ENCODE measurements at places on chromosomes 13 and 19.

DNA sequence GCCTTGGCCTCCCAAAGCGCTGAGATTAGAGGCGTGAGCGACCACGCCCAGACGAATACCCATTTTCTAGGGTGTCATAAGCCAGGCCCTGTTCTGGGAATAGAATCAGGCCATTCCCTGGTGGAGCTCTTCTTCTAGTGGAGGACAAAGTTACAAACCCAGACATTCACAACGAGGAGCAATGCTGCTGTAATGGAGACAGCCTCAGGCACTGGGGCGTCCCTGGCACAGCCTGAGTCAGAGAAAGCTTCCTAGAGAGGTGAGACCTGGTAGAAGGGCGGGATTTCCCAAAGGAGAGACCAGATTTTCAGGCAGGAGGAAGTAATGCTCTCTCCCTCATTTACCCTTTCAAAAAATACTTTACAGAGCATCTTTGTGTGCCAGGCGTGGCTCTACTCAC, 12.7 kb downstream of the PRKCG start:
- DNase-seq: no peak

DNA sequence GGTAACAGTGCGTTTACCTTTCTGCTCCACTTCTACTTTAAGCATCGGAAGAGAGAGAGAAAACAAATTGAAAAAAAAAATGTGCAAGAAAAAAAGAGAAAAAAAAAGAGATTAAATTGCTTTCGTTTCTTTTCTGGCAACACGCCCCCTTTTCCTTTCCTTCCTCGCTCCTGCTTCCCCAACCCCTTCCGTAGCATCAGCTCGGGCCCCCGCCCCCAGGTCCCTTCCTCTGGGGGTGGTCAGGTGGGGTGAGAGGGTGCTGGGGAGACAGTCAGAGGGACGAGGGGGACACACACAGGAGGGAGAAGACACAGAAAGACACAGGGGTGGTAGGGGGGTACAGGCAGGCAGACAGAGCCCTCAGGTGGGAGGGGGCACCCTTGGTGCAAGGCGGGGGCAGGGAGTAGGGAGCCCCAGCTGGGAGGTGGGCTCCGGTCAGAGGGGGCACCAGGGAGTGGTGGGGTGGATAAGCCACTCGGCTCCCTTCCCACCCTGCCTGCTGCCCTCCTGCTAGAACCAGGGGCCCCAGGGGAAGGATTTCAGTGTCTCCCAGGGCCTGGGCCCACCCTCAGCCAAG, 30.7 kb upstream of the ASF1B start:
- no peak for DNase-seq

- no peak for DNase-seq
These were observed 252.8 kb downstream of the SHISA2 start for GRCh38 chr13:25798998-25799397.

GRCh38 chr13:104382951-104383350, 1316.7 kb upstream of the SLC10A2 start:
- no peak for DNase-seq

GRCh38 chr13:53121919-53122318, 93.3 kb downstream of the OLFM4 start:
- no peak for DNase-seq

DNA sequence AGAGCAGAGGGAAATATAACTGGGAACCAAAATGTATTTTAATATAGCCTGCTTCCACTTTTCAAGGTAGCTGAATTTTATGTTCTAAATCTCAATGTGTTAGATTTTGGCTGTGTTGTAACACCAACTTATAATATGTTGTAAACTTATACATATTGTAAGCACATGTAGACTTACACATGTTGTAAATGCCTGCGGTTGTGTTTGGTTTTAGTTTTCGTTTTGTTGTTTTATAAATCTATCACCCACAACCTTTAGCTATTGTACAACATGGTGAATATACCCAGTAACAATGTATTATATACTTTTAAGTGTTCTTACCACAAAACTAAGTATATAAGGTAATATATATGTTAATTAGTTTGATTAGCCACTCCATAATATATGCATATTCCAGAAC, 15.6 kb downstream of the KCTD4 start:
- DNase-seq: no peak

DNA sequence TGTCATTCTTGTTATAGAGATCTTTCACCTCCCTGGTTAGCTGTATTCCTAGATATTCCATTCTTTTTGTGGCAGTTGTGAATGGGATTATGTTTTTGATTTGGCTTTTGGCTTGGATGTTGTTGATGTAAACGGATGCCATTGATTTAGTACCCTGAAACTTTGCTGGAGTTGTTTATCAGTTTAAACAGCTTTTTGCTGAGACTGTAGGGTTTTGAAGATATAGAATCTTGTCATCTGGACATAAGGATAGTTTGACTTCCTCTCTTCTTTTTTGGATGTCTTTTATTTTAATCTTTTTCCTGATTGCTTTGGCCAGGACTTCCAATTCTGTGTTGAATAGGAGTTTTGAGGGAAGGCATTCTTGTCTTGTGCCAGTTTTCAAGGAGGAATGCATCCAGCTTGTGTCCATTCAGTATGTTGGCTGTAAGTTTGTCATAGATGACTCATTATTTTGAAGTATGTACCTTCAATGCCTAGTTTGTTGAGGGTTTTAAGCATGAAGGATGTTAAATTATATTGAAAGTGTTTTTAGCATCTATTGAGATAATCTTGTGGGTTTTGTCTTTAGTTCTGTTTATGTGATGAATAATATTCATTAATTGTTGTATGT, 16.8 kb downstream of the ZNF431 start:
- no peak for DNase-seq

GRCh38 chr13:99704390-99704789, 203.1 kb downstream of the TM9SF2 start:
- DNase-seq: peak; percentile 46

DNA sequence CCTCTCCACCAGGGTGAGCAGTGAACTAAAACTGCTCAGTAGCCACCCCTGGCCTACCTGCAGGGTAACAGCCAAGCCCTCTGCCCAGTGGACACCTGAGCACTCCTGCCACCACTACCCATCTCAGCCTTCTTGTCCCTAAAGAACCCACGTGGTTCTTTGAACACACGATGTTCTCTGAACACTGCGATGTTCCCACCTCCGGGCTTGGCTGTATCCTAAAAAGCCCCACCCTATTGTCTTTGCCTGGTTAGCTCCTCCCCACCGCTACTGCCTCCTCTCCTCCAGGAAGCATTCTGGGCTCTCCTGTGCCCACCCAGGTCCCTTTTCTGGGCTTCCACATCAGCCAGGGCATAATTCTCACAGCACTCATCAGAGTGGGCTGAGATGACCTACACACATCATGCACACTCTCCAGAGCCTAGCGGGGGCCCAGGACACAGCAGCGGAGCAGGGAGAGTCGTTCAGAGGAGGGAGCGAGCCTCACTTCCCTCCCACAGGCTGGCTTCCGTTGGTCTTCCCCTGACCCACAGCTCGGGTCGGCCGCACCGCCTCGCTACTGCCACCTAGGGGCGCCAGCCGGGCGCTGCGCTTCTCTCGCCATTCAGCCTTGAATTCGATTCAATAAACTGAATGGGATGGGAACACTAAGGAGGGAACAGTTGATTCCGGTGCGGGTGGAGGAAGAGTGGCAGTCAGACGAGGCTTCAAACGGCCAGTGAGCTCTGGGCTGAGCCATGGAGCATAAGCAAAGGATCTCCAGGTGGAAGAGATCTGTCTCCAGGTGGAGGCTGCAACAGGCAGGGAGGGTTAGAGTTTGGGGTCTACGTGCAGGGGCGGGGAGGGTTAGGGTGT, 3.2 kb downstream of the ELAVL1 start:
- peak; percentile 18 for DNase-seq

GRCh38 chr13:27523346-27524073, 73.1 kb upstream of the MTIF3 start:
- no peak for DNase-seq

DNA sequence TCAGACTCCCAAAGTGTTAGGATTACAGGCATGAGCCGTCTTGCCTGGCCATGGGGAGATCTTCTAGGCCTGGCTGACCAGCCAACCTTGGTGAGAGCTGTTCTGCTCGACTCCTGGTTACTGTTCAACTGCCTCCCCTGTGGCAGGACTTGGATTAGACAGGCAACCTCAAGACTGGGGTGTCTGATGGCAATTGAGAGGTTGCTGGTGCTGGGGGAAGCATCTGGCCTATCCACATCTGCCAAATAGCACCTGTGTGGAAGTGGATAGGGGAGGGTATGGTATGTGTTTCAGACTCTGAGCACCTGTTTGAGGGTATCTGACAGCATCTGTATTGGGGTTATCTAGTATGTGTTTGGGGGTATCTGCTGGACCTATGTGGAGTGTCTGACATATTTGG, 44.7 kb downstream of the ARHGEF18 start:
- DNase-seq: no peak

DNA sequence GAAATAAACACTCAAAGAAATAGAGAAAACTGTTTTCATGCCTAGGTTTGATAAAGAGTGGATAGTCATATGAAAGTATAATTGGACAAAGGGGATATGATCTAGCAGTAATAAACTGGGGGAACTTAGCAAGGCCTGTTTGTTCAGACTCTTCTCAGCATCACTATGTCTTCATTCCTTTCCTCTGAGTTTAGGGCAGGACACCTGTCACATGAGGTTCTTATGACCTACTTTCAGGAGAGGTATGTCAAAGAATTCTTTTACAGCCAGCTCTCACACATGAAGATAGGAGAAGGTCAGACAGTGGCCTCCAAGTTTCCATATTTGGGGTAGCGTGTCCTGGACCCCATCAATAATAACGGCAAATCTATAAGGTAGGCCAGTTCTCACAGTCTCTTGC, 11.4 kb upstream of the RFXAP start:
- DNase-seq: no peak

DNA sequence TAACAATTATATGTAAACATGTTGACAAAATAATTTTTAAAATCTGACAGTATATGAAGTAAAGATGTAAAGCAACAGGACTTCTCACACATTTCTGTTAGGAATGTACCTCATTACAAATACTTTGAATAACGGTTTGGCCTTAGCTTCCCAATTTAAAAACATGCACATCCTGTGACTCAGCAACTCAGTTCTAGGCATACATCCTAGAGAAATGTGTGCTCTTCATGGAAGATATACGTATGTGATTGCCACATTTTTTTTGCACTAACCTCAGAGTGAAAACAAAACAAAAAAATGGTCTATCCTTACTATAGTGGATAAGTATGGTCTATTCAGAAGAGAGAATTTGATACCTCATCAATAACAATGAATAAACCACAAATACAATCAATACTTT, 314.6 kb downstream of the LIG4 start:
- DNase-seq: no peak

DNA sequence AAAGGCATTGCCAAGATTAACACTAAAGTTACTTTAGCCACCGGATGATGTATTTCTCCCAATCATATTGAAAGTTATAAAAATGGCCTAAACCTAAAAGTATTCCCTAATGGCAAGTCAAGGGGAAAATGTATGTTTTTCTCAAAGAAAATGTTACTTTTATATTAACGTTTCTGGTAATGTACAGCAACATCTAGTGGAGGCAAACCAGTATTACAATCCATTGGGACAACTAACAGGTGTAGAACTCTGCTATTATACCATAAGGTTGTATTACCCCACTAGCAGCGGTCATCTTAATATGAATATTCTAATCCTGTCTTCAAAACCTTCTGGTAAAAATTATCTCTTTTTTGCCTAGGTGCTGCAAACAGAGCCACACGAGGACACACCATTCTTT, 69.2 kb downstream of the ZNF100 start:
- no peak for DNase-seq

DNA sequence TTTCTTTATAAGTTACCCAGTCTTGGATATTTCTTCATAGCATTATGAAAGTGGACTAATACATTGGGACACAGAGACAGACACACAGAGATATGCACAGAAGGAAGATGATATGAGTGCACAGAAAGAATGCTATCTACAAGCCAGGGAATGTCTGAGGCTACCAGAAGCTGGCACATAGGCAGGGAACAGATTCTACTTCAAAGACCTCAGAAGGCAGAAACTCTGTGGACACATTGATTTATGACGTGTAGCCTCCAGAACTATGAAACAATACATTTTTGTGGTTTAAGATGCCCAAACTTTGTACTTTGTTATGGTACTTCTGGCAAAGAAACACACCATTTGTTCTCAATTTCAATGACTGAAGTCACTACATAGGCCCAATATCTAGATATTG, 556.7 kb downstream of the PCDH9 start:
- DNase-seq: no peak

DNA sequence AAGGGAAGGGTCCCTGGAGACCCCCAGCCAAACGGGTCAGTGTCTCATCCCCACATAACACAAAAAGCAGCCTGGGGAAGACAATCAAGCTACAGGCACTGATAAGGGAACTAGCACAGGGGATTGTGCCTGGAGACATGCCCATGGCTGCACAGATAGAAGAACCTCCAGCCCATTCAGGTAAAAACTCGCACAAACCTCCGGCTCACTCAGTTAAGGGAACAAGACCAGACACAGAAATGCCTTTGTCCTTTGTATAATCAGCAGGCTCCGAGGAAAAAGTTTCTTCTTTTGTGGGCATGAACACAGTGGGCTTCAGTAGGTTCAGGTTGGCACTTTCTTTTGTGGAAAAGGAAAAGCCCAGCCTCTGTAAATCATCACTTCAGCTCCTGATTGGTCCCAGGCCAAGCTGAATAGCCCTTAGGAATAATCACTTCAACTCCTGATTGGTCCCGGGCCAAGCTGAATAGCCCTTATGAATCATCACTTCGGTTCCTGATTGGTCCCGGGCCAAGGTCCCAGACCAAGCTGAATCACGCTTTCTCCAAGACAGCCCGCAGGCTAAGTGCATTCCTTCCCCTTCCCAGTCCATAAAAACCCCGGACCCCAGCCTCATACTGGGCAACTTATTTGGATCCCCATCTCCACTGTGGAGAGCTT, 5.0 kb upstream of the ZNF230 start:
- no peak for DNase-seq

- no peak for DNase-seq
These were observed 23.0 kb upstream of the OLFM4 start for GRCh38 chr13:53005626-53006025.

GRCh38 chr19:28520998-28521568, 691.9 kb downstream of the UQCRFS1 start:
- DNase-seq: no peak

DNA sequence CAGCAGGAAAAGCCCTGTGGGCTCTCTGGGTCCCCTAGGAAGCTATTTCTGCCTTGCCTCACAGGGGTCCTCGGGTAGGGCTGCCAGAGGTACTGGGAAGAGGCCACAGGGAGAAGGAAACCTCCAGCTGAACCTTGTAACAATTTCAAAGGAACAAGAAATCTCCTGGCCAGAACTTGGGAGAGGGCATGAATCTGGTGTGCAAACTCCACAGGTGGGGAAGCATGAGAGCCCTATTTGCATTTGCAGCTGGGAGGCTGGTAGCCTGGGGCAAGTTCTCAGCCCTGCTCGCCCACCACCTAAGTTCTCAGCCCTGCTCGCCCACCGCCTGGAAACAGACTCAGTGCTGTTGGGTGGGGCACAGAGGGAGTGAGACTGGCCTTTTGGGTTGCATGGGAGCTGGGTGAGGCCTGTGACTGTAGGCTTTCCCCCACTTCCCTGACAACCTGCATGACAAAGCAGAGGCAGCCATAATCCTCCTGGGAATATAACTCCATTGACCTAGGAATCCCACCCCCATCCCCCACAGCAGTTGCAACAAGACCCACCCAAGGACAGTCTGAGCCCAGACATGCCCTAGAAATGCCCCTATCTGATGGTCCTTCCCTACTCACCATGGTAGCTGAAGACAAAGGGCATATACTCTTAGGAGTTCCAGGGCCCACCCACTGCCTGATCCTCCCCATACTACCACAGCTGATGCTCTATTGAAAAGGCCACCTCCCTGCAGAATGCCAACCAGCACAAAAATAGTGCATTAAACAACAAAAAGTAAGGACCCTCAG, 11.7 kb downstream of the UGGT2 start:
- no peak for DNase-seq

All from SHP77 treated with DMSO at 0.1 percent for 48 hours (cell line).